ENCODE measurements at places on chromosomes 5 and 9. TPM values are rescaled to one million over a fixed set of nuclear protein-coding genes. Genes with fewer than 3 reads are reported as not detected.
A peak's percentile ranks its signal among the peaks of the same experiment; 100 is the strongest.

Gene SPATA31D4
- not detected for total RNA-seq

DNA sequence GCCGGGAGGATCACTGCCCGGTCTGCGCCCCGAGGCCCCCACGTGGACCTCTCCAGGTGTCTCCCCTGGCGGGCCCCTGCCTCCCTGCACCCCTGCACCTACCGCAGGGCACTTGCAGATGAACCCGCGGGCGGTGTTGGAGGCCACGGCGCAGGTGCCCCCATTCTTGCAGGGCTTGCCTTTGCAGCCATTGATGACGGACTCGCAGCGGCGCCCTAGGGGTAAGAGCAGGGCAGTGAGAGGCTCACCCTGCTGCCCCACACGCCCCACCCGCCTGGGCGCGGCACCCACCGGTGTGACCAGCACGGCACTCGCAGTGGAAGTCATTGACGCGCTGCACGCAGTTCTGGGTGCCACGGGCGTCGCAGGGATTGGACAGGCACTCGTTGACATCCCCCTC lies 23.6 kb upstream of the SEC16A start:
- peaks cover 15% of the 10 kb centered on the region for H3K4me1 ChIP-seq
- no peak for DNase-seq
- no peak overlapping the region for H3K4me3 ChIP-seq

DNA sequence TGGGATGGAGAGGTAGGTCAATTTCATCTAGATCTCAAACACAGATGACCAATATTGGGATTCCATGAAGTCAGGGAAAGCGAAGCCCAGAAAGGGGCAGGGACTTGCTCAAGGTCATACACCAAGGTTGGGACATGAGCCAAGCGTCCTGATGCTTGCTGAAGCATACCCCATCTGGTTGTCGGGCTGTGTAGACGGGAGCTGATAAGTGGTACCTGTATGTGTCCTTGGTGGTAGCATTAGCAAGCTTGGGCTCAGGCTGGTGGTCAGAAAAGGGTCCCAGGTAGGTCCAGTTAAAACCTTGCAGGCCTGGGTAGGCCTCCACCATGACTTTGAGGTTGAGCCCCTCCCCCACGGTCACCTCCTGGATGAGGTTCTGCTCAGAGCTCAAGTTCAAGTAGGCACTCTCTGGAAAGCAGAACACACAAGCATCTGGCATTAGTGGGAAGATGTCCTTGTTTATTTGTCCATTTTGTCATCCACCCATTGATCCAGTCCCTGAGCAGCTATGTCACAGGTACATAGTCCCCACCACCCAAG lies 13.2 kb downstream of the CSF1R start:
- H3K27me3 ChIP-seq = no peaks in the 10 kb centered on the region
- DNase-seq = no peak
- no peak overlapping the region for H3K4me3 ChIP-seq
- no peaks in the 10 kb centered on the region for H3K4me1 ChIP-seq

DNA sequence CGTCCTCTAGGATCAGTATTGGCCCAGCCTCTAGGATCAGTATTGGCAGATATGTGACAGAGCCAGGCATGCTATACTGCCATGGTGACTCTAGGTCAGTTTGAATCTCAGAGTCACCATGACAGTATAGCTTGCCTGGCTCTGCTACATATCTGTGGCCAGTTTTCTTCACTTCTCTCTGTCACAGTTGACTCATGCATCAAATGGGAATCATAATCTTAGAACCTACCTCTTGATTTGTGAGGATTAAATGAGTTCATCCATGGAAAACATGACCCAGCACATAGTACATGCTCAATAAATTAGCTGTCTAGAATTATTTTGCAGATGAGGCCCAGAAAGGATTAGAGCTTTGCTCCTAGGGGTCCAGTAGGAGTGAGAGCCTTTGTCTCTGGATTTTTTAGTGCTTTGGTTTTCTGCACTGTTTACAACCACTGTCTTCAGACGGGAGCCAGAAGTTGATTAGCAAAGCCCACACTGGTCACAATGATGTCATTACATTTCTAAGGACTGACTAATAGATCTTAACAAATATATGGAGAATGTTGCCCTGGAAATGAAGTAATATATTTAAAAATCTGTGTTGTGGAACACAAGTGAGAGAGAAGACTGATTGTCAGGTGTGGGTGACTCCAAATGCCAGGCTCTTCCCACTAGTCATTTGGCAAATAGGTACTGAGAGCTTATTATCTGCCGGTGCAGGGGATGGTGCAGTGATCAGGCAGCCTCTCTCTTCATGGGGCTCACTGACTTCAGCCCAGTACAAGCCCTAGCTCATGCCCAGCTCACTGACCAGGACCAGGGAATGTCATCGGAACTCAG lies 76.0 kb downstream of the COL15A1 start:
- H3K27me3 ChIP-seq = no peaks in the 10 kb centered on the region
- peaks cover 15% of the 10 kb centered on the region for H3K36me3 ChIP-seq
- no peak overlapping the region for H3K4me3 ChIP-seq
- DNase-seq = peak; percentile 58

DNA sequence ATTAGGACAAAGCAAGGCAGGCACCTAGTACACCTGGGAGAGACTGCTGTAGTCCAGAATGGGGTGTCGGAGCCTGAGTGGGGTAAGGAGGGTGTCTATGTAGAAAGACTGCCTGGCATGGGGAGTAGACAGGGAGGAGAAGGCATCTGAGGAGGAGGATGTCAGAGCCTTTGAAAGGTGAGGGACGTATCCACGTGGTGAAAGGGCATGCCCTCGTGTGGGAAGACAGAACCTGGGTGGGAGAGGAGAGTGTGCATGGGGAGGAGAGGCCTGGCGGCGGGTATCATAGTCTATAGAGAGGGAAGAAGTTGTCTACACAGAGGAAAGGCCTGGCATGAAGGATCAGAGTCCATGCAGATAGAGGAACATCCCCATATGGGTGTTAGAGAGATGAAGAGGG lies 91.8 kb downstream of the NDFIP1 start:
- no peaks in the 10 kb centered on the region for H3K4me1 ChIP-seq
- H3K36me3 ChIP-seq = no peaks in the 10 kb centered on the region
- no peak overlapping the region for H3K27ac ChIP-seq
- DNase-seq = no peak

GRCh38 chr5:17305017-17305416 lies 87.6 kb downstream of the BASP1 start:
- no peaks in the 10 kb centered on the region for H3K36me3 ChIP-seq
- DNase-seq = no peak
- H3K4me1 ChIP-seq = no peaks in the 10 kb centered on the region
- peak overlapping the region; percentile 16 for H3K27ac ChIP-seq
- H3K27me3 ChIP-seq = no peaks in the 10 kb centered on the region

Gene PHF24
- total RNA-seq = 0.67 TPM

Gene LCN1
- not detected for total RNA-seq

Gene SVEP1
- total RNA-seq = 12.7 TPM

Gene TNC
- total RNA-seq = 16.9 TPM

GRCh38 chr5:68149189-68149588 lies 66.4 kb upstream of the PIK3R1 start:
- no peaks in the 10 kb centered on the region for H3K27me3 ChIP-seq
- H3K4me1 ChIP-seq = peaks cover 6% of the 10 kb centered on the region
- no peak overlapping the region for H3K27ac ChIP-seq

Gene LMAN2
- 128 TPM for total RNA-seq

DNA sequence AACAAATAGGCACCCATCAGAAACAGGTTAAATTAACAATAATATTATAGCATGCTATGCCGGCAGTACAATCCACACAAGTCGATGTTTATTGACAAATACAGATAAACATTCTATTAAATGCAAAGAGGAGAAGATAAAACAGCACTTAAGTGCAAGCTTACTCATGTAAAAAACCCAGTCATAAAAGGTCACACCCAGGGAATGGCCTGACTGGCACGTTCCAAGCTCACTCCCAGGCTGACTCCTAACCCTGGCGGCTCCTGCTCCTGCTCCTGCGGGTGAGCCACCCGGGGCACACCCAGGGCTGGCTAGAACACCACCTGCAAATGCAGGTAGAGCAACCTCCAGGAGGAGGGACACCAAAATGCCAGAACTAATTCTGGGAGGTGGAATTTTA lies 66.9 kb downstream of the SEMA4D start:
- no peaks in the 10 kb centered on the region for H3K27me3 ChIP-seq
- no peaks in the 10 kb centered on the region for H3K36me3 ChIP-seq
- H3K4me1 ChIP-seq = no peaks in the 10 kb centered on the region
- H3K27ac ChIP-seq = no peak overlapping the region
- DNase-seq = no peak
- H3K4me3 ChIP-seq = no peak overlapping the region

DNA sequence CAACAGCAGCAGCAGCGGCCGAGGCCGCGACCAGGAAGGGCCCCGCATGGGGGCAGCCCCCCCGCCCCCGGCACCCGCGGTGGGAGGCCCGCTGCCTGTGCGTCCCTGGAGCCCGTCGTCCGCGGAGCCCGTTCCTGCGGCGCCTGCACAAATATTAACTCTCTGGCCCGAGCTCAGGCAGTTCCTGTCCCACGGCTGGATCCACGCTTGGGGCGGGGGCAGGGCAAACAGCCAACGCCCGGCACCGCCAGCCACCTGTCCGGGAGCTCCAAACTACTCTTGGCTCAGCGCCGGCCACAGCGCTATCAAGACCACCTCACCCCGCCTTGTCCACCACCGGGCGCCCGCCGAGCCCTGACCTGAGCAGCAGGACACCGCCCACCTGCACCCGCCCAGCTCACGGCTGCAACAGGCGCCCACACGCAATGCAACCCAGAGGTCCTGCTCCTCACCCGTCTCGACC lies at the start of gene LRRC26:
LRRC26 (minus strand) TSS at position 156 of the 463 bp plus-strand sequence; CDS start at position 48, 108 bp downstream.
- peak within 1 kb of the TSS; percentile 48 for H3K4me3 ChIP-seq
- no peak within 1 kb of the TSS for H3K27ac ChIP-seq
- no peaks in the 10 kb centered on the region for H3K36me3 ChIP-seq
- no peak for DNase-seq
- peaks cover 37% of the 10 kb centered on the region for H3K27me3 ChIP-seq

- H3K4me1 ChIP-seq = no peaks in the 10 kb centered on the region
- H3K27me3 ChIP-seq = no peaks in the 10 kb centered on the region
- no peak overlapping the region for H3K27ac ChIP-seq
- DNase-seq = no peak
- H3K36me3 ChIP-seq = no peaks in the 10 kb centered on the region
Observed at GRCh38 chr5:6525910-6526309, 77.3 kb downstream of the UBE2QL1 start.

All from right atrium auricular region (tissue), 2 donors.